Progenitor cell of endocrine pancreas (in vitro differentiated cells): ENCODE measurements at places on chromosomes 4 and X. TPM values are rescaled to one million over a fixed set of nuclear protein-coding genes. Genes with fewer than 3 reads are reported as not detected.

DNA sequence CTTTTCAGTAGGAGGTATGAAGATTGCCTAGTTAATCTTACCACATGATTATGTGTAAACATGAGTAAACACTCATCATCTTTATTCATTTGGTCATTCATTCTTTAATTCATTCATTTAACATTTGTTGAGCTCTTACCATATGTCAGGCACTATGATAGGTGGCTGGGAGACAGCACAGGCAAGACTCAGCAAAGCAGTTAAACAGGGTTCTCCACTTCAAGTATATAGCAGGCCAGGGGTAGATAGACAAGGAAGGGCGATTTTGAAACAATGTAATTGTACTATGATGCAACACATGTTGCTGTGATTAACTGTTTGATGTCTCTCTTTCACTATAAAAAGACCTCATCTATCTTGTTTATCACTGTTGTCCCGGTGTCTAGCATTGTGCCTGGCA is 84.3 kb upstream of the GPR101 start:
- H3K4me1 ChIP-seq = no peaks in the 10 kb centered on the region
- no peaks in the 10 kb centered on the region for H3K27me3 ChIP-seq
- H3K27ac ChIP-seq = no peak overlapping the region
- no peak overlapping the region for H3K4me3 ChIP-seq

GRCh38 chr4:184059099-184059498 is 154.0 kb downstream of the STOX2 start:
- no peak overlapping the region for H3K4me3 ChIP-seq
- peaks cover 6% of the 10 kb centered on the region for H3K27me3 ChIP-seq
- DNase-seq = no peak
- H3K36me3 ChIP-seq = no peaks in the 10 kb centered on the region
- no peaks in the 10 kb centered on the region for H3K4me1 ChIP-seq
- no peak overlapping the region for H3K27ac ChIP-seq

ZBTB49 gene
- 10.0 and 12.5 TPM in 2 replicates for total RNA-seq

DNA sequence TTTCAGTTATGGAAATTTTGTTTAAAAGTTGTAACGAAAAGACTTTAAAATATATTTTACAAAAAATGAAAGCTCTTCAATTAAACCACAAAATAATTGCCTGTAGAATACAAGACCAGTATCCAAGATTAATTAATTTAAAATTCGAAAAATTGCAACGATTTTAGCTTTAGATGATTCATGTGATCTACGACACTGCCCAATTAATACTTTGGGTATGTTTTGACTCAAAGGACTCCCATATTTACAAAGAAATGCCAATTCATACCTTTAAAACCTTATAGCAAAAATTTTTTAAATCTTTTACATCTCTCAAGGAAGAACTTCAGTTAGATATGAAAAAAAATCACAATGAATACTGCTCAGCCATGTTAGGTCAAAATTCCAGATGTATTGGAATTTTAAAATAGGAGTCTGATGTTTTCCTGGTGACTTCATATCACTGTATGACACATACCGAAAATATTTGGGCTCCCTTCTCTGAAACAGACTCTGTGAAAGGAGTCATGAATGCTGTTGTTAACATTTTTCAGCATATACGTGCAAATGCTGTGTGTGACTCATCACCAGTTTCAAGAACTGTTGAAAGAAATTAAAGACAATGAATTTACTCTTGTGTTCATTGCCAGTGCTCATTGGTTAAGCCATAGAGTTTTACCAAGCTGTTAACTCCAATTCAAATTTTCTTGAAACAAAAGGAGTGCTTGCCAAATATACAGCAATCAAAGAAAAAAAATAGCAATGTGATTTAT is 13.8 kb upstream of the SMS start:
- DNase-seq = no peak
- H3K27ac ChIP-seq = peak overlapping the region; percentile 90
- peaks cover 8% of the 10 kb centered on the region for H3K4me1 ChIP-seq
- H3K4me3 ChIP-seq = no peak overlapping the region

- H3K27me3 ChIP-seq = peaks cover 41% of the 10 kb centered on the region
- H3K27ac ChIP-seq = no peak overlapping the region
- peak overlapping the region; percentile 61 for H3K4me3 ChIP-seq
- H3K4me1 ChIP-seq = peaks cover 6% of the 10 kb centered on the region
- DNase-seq = peak; percentile 29
Measured at GRCh38 chrX:77446029-77446585, 1.1 kb upstream of the FGF16 start.

DNA sequence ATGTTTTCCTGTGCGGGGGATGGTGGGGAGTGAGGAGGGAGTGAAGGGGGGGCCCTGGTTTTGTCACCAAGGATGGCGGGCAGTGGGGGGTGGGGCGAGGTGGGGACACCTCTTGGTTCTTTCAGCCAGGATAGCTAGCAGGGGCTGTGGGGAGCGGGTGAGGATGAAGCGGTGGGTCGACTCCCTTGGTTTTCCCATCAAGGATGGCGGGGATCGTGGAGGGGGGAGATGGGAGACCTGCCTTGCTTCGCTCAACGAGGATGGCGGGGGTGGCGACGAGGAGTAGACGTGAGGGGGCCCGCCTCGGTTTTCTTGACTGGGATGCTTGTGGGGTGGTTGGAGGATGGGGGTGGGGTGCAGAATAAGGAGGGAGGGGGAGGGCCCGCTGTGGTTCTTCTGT is 643 bp downstream of the FHL1 start:
- DNase-seq = no peak
- H3K4me3 ChIP-seq = peak overlapping the region; percentile 53
- no peaks in the 10 kb centered on the region for H3K4me1 ChIP-seq

- no peak overlapping the region for H3K4me3 ChIP-seq
- H3K4me1 ChIP-seq = no peaks in the 10 kb centered on the region
- no peaks in the 10 kb centered on the region for H3K36me3 ChIP-seq
- H3K27me3 ChIP-seq = no peaks in the 10 kb centered on the region
Measured at GRCh38 chr4:175833574-175834311, 21.7 kb upstream of the GPM6A start.

- no peaks in the 10 kb centered on the region for H3K4me1 ChIP-seq
- H3K27ac ChIP-seq = no peak overlapping the region
- no peak for DNase-seq
- no peaks in the 10 kb centered on the region for H3K36me3 ChIP-seq
Measured at GRCh38 chr4:153929675-153930074, 140.8 kb upstream of the SFRP2 start.

DNA sequence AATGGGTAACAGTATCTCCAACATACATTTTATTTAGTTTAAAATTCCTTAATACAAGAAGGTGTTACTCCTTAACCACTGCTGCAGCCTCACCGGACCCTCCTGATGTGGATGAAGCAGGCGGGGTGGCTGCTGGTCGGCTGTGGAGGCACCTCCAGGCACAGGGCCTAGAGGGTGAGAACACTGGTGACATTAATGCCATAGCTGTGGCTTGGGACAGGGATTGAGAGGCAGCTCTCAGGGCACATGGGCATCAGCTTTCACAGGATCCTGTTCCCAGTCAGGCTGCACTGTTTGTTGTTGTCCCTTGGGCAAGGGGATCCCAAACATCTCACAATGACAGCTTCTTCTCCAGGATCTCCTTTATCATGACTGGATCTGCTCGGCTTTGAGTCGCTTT is 90.0 kb downstream of the GATB start:
- no peak for DNase-seq
- H3K27me3 ChIP-seq = no peaks in the 10 kb centered on the region
- H3K4me1 ChIP-seq = peaks cover 3% of the 10 kb centered on the region
- no peaks in the 10 kb centered on the region for H3K36me3 ChIP-seq
- no peak overlapping the region for H3K27ac ChIP-seq
- no peak overlapping the region for H3K4me3 ChIP-seq

DNA sequence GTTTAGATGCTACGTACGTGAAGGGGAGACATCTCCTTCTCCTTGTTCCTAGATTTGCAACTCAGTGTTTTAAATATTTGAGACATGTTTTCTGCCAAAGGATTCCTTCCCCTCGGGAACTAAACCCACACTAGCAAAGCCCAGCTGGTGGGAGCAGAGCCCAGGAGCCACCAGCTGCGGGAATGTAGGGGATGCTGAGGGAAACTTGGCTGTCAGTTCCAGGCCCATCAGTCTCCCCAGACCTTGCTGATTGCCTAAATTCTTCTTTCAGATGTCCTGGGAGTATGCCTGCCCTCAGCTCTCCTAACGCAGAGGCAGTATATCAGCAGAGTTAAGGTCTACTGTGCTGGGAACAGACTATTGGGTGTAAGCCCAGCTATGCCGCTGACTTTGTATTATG is 630.0 kb upstream of the TENM3 start:
- peaks cover 10% of the 10 kb centered on the region for H3K4me1 ChIP-seq
- no peak for DNase-seq
- no peak overlapping the region for H3K27ac ChIP-seq
- H3K27me3 ChIP-seq = peaks cover 10% of the 10 kb centered on the region
